Sciatic nerve (tissue), 2 donors: ENCODE measurements at places on chromosomes 5 and 9. TPM values are rescaled to one million over a fixed set of nuclear protein-coding genes. Genes with fewer than 3 reads are reported as not detected.

The MYOZ3 gene
- total RNA-seq, result 17.9 TPM

DNA sequence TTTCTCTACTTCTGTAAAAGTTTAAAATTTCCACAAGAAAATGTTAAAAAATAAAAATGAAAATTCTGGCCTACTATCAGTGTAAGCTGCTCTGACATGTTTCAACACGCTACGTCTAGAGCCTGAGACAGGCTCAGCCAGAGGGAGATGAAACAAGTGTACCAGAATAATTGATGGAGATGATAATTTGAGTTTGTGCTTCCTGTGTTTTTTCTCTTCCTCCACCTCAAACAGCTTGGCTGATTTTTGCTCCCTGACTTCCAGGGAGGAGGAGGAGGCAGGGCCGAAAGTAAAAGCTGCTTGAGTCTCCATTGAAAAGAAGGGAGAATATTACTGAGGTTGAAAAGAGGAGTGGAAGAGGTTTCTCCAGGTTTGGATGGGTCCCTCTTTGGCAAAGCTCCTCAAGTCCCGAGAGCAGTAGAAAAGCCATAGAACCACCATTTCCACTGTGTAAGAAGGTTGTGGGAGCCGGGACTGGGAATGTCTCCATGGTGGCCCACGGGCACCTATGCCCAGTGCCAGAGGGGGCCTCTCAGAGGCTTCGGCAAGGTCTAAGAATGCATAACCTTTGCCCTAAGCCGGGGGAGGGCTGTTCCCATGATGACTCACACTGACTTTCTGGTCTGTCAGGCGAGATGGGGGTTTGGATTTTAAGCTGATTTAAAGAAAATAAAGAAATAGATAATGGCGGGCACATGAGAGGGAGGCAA, 95.1 kb downstream of the HRH2 start:
- no peak for DNase-seq

GRCh38 chr9:122349201-122349600, 21.6 kb upstream of the PTGS1 start:
- no peak for DNase-seq

GRCh38 chr5:140365941-140366340, 5.9 kb downstream of the SLC4A9 start:
- peak; percentile 21 for DNase-seq

The PRDM9 gene
- total RNA-seq, result not detected

DNA sequence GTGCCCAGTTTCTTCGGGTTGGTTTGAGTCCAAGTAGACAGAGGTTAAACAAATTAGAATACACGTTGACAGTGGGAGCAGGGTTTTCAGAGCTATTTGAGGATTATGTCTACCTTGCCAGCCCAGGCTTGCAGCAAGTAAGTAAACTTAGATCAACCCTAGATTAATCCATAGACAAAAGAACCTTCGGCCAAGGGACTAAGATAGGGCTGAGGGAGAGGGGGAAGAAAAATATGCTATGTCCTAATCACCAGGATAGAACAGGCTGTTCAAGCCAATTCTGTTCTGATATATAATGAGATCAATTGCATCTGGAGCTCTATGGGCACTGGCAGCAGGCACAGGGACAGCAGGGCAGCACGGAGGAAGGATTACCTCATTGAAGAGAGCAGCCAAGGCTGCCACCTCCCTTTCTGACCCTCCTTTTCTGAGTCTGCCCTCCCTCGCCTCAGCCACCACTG, 377.7 kb downstream of the PIK3R1 start:
- DNase-seq, result no peak

- DNase-seq, result peak; percentile 92
Observed at GRCh38 chr9:35096035-35096849, at the start of gene PIGO. Gene PIGO (minus strand): TSS chr9:35096591. CDS start chr9:35095565, 1,026 bp downstream.

GRCh38 chr9:35918780-35919179, 9.5 kb downstream of the SPAAR start:
- no peak for DNase-seq

DNA sequence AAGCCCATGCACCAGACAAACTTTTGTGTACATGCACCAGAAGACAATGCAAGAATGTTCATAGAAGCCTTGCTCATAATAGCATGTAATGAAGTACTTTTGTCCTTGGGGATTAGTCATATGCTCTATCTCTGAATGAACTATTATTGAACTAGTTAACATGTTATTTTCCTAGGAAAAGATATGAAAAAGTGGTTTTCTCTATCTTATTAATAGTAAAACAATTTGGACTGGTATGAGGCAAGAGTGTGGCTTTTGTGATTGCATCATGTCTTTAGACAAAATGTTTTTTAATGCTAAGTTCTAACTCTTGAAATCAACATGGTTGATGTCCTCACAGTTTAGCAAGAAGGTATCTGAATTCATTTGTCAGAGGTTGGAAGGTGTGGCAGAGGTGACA, 55.7 kb upstream of the SPDL1 start:
- DNase-seq, result no peak

The DND1 gene
- 1.4 TPM for total RNA-seq

- DNase-seq, result no peak
Observed at GRCh38 chr5:30698217-30698616, 495.3 kb upstream of the CDH6 start.

DNA sequence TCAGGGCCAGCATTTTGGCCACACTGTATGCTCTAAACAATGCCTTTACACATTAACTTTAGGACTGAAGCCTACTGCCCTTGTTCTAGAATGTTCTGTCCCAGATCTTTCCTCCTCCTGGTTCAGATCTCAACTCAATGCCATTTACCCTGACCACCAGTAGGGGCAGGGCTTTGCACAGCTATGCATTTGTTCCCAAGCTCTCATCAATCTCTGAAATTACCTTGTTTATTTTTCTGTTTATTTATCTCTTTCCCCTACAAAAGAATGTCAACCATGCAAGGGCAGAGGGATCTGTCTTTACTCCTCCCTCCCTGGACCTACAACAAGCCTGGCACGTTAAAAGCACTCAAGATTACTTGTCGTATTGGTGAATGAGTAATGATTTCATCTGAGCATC, 612.9 kb downstream of the BNC2 start:
- no peak for DNase-seq

The PAIP1 gene
- 64.1 TPM for total RNA-seq

DNA sequence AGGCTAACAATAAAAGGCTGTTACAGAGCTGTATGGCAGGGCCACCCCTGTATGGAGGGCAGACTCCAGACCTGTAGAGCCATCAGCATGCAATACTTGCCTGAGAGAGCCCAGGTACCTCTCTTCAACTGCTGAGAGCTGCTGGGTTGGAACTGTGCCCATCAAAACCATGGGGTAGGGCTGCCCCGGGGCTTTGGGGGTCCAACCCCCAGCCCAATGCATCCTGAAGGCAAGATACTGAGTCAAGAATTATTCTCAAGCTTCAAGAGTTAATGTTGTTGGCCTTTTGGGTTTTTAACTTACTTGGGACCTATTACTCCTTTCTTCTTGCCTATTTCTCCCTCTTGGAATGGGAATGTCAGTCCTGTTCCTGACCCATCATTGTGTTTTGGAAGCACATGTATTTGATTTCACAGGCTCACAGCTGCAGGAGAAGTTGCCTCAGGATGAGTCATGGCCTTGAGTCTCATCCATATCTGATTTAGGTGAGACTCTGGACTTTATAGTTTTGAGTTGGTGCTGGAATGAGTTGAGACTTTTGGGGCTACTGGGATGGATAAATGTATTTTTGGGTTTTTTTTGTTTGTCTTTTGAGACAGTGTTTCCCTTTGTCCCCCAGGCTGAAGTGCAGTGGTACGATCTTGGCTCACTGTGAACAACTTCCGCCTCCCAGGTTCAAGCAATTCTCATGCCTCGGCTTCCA, 21.0 kb upstream of the CDK7 start:
- DNase-seq, result no peak

DNA sequence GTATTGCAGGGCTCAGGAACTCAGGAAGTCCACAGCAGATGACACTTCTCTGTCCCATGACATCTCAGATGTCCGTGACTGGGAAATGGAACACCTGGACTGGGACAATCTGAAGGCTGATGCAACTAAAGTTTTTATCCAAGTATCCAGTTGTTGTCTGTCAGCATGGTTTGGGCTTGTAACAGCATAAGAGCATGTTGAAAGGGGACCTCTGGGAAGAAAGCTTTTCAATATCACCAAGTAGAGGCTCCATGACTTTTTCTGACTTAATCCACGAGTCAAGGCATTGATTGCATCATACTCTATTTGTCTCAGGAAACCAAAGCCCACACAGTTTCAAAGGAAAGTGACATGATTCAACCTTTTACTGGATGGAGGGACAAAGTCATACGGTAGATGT, 807.7 kb downstream of the MTRR start:
- DNase-seq, result no peak

DNA sequence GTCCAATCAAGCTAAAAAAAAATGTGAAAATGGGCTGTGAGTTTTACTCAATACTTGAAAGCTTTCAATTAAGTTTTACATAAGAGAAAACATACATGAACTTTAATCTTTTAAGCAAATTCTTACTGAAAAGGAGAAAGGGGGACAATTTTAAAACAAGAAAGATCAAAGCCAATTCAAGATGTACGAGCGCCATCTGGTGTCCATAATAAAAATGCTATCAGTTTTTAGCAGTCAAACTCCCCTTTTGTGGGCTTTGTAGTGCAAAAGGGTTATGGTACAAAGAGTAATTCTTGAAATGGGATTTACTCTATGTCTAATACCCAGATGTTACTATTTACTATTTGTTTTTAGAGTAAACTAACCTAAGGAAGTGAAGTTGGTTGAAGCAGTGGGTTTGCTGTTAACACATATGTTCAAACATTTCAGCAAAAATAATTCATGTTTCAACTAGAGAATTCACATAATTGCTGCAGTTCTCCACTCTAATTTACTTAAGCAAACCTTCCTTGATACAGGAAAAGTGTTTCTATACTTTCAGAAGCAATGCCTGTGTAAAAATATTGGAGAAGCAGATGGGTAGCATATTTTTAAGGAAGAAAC, 228.2 kb upstream of the TYRP1 start:
- DNase-seq, result no peak

- no peak for DNase-seq
Observed at GRCh38 chr9:131094622-131095021, 1.7 kb upstream of the AIF1L start.
